Head of caudate nucleus (tissue), 42 donors: ENCODE measurements at places on chromosomes 1 and 21.

- DNase-seq: no peak
Measured at GRCh38 chr1:183553331-183553730, 36.9 kb downstream of the NCF2 start.

DNA sequence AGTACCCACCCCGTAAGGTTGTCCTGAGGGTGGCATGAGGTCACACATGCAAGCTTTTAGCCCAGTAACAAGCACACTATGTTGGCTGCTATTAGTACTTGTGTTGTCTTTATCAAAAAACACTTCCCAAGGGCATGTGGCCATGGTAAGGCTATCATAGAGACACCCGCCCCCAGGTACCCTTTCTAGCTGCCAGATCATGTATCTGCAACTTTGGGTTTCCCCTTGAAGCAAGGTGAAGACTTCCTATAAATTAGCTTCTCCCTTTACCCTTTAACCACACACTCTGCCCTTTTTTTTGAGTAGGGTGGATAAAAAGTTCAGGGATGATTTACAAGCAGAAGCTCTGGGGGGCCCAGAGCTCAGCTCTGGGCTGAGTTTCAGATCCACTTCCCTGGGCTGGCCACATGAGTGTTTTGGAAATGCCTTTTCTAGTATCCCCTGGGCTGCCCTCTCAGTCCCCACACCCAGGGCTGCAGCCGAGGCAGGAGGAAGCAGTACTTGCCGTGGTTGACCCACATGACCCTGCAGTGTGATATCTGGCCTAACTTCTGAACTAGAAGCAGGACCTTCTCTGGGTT is 2.0 kb downstream of the ZDHHC18 start:
- no peak for DNase-seq

DNA sequence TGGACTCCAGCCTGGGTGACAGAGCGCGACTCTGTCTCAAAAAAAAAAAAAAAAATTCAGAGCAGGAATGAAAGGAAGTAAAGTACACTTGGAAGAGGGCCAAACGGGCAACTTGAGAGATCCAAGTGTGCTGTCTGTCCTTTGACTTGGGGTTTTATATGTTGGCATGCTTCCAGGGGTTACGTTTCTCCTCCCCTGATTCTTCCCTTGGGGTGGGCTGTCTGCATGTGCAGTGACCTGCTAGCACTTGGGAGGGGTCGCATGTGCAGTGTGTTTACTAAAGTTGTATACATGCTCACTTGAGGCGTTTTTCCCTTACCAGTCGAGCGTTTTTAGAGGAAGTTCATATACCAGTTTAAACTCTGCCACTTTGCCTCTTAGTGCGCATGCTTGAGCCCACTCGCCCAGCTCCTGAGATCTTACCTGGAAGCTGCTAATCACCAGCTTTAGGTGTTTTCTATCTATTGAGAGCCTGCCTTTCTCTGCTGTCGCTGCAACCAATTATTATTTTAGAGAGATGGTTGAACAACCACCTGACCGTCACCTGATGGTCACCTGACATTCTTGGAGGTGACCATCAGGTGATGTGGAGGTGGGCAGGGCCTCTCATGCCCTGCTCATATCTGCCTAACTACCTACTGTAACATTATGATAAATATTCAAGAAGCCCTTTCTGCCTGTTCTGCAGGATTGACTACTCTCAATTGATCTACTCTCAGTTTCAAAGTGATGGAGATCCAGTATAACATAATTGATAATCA is 140.1 kb downstream of the MACF1 start:
- DNase-seq: no peak

- no peak for DNase-seq
Measured at GRCh38 chr21:42437786-42438185, 34.1 kb downstream of the UBASH3A start.

GRCh38 chr1:161159087-161159912 is at the start of gene USP21:
Gene USP21, plus strand, starts transcription at chr1:161159500. Its CDS starts 1,141 bp downstream, at chr1:161160641.
- DNase-seq: peak; percentile 96

DNA sequence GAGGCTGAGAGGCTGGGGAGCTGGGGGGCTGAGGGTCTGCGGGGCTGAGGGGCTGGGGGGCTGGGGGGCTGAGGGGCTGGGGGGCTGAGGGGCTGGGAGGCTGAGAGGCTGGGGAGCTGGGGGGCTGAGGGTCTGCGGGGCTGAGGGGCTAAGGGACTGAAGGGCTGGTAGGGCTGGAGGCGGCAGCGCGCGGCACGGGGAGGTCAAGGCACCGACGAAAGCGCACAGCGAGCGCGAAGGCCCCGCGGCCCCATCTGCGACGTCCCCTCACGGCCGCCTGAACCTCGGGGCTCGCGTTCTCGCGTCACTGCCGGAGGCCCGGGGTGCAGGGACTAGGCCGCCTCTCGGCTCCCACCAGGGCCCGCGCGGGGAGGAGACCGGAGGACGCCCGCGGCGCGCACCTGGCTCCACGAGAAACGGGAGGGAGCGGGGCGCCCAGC is 356 bp downstream of the INTS11 start:
- no peak for DNase-seq

GRCh38 chr1:37947364-37947763 is 511 bp upstream of the INPP5B start:
- no peak for DNase-seq

DNA sequence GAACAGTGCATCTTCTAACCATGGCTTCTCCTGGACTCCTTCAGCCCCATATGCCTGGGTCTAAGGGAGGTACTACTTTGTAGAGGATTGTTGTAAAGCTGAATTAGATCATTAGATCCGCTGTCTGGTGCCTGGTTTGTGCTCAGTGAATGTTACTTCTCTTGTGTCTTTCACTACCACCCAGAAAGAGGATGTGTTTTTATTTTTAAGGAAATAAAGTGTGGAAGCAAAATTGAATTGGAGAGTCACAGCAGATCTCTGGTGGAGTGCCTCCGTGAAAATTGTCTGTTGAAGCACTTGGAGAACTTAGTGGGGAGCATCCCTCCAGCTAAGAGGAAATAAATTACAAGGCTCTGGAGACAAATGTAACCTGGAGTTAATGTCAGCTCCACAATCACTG is 101.8 kb upstream of the ARTN start:
- DNase-seq: no peak

- DNase-seq: no peak
Measured at GRCh38 chr1:243706563-243706962, 143.5 kb downstream of the AKT3 start.

GRCh38 chr1:85174503-85174902 is 26.3 kb downstream of the SYDE2 start:
- no peak for DNase-seq

DNA sequence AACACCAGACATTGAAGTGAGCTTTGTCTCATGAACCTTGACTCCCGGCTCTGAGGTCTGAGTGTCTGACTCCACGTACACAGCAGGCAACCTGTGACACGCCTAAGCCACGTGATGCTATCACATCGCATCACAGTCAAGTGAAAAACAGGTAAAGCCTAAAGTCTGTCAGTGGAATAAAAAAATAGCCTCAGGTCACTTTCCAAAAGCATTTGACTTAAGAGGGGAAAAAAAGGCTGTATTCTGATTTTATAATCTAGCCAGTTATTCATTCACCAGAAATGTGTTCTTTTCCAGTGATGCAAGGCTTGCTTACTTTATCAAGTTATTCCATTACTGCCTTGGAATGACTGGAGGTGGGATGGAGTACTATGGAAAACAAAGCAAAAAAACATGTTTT is 163.2 kb upstream of the HMCN1 start:
- no peak for DNase-seq

DNA sequence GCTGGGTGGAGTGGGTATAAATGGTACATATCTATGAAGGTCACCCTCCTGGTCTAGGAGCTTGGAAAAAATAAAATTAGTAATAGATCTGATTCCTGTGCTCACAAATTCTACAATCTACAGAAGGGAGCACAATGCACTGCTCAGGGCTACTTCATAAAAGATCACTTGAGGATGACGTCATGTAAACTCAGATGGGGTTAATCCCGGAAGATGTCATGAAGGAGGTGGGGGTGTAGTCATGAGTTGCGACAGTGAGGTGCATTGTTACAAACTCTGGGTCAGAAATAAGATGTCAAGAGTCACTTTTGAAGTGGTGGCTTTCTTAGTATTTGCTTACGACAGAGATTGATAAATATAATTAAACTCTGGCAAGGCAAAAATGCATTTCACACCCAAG is 68.2 kb downstream of the LHX9 start:
- no peak for DNase-seq

DNA sequence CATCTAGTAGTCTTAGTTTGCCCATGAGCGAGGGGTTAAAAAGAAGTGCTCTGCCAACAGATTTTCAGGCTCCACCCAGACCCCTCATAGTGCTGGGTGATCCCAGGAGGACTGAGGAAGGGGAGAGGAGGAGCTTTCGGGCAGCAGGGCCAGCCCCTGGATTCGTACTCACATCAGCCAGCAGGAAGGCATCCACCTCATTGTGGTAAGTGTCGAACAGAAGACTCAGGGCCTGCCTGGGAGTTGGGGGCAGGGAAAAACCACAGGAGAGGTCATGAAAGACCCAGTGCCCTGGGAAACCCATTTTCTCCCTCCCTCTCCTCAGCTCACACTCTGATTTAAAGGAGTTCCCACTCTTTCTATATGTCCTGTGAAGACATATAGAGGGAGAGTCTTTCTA is 34.9 kb downstream of the PIK3C2B start:
- DNase-seq: no peak

DNA sequence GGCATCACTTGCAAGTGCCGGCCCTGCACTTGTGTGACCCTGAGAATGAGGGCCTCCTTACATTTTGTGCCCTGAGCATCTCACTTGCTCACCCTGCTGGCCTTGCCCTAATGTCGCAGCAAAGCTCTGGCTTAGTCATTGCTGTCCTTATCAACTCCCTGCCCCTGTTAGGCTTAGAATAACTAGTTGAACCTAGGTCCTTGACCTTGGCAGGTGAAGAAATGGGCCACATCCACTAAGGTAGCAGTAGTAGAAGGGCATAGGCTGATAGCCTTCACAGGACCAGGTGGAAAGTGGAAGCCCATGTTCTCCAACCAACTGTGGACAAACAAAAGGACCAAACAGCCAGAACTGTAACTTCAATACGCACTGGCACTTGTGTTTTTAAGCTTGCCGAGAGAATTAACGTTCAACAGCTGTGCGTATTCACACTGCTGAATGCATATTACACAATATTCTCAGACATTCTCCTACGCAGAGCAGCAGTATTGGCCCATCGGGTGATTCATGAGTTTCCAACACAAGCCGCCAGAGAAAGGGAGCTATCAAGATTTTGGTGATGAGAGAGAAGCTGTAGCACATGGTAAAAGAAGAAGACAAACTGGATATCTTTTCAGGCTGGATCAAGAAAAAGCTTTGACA is 27.7 kb upstream of the PTGFRN start:
- peak; percentile 59 for DNase-seq

DNA sequence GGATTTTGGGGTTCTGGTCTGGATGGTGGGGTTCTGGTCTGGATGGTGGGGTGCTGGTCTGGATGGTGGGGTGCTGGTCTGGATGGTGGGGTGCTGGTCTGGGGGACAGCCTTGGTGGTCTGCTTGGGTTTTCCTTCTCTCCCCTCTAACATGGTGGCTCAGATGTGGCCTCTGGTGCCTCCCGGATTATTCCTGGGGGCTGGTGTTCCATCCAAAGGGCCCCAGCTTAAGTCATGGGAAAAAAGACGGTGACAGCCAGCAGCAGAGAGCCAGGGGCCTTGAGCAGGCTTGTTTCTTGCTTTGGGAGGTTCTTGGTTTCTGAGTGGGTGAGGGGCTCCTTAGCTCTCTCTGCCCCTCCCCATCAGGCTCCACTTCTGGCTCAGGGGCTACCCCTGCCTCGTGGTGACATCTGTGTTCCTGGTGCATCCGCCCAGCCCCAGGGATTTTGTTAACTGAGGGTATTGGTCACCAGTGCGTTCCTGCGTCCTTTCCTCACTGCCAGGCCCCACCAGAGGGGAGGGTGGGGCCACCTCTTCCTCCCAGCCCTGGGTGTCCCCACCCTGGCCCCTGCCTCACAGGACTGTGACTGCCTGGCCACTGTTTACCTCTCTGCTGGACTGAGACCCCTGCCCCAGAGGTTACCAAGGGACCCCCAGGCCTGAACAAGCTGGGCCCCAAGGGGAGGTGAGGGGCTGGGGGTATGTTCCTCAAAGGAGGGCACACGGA is 43.2 kb upstream of the ACTRT2 start:
- DNase-seq: no peak

DNA sequence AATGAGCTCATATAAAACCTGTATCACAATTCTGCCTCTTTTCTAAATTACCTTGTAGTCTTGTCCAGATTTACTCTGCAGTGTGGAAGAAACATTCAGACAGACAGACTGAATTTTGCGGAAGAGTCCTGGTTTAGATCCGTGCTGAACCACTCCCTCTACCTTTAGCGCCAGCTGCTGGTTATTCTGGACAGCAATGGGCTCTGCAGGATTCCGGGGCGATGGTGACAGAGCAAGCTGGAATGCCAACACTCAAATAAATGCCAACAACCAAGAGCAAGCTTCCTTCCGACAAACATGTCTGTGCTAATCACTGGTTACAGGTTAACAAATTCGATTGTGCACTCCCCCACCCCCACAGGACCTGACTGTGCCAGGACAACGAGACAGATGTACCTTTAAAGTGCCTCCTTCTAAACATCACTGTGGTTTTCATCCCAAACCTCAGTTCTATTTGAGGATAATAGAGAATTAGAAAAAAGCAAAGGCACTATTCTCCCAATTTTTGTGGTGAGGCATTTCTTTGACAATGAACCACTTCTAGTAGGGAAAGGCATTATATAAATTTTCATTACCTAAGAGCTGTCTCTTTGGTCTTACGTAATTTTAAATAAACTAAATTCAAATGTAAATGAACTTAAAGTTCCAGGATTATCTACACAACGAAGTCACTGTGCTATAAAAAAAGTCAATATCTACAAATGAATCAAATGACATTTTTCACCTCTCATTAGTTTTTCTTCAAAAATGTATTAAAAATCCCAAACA is 90.4 kb downstream of the INTS7 start:
- DNase-seq: no peak

GRCh38 chr1:40001456-40001855 is 39.1 kb upstream of the CAP1 start:
- DNase-seq: no peak

DNA sequence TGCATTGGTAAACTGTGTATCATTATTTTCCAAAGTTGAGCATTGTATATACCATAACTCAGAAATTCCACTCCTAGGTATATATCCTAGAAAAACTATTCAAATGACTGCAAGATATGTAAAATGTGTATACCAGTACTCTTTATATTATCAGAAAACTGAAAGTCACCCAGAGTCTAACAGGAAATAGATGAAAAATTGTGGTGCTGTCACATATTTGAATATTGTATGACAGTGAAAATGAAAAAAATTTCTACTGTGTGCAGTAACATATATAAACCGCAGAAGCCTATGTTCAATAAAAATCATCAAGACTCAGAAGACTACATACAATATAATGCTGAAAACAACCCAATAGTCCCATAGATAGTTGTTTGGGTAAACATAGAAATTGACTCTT is 74.4 kb upstream of the LYPLAL1 start:
- no peak for DNase-seq

GRCh38 chr1:57637155-57637554 is 213.3 kb upstream of the DAB1 start:
- no peak for DNase-seq
